Stimulated activated CD8-positive, alpha-beta memory T cell treated with anti-CD3 and anti-CD28 coated beads, Interleukin-15, amount 100 ng/mL, for 4 hours (primary cell): ENCODE measurements at places on chromosomes 2 and 18.

- no peak for DNase-seq
Observed at GRCh38 chr2:202064171-202064880, 8.7 kb upstream of the KIAA2012 start.

- no peak for DNase-seq
Observed at GRCh38 chr2:239068411-239068810, 220.5 kb downstream of the TWIST2 start.

DNA sequence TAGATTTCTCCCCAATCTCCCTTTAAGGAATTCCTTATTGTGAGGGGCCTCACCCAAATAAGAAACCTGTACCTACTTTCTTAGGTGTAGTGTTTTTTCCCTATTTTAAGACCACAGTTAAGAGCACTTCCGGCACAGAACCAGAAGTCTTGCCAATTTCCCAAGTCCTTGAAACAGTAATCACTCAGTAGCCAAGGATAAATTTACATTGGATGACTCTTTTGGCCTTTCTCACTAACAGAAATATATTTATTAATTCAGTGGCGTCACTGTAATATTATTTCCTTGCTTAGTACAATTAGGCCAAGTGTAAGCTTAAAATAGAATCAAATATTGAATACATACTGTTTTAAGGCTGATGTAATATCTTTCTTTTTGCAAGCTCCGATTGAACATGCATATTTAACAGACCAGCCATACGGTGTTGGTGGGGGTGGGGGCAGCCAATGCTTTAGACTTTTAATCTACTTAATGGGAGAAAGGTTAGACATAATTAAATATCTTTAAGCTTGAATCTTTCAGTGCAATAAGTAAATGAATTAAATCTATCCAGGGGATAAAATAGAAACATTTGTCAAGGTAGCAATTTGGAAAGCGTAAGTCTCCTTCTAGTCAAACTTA, 50.8 kb upstream of the ITGA6 start:
- no peak for DNase-seq

DNA sequence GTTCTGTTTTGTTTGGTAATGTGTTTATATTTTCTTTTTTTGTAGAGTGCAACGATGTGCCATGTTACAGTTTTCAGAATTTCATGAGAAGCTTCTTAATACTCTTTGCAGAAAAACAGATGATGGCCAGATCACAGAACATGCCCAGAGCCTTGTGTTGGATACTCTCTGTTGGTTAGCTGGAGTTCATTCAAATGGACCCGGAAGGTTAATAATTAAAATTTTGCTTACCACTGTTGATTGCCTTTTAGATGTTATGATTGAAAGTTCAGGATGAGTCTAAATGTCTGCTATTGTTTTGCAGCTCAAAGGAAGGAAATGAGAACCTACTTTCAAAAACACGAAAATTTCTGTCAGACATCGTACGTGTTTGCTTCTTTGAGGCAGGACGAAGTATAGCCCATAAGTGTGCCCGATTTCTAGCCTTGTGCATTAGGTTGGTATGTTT, 85.2 kb downstream of the BIRC6 start:
- DNase-seq: no peak

- DNase-seq: no peak
Observed at GRCh38 chr18:70377857-70378701, 89.2 kb downstream of the SOCS6 start.

DNA sequence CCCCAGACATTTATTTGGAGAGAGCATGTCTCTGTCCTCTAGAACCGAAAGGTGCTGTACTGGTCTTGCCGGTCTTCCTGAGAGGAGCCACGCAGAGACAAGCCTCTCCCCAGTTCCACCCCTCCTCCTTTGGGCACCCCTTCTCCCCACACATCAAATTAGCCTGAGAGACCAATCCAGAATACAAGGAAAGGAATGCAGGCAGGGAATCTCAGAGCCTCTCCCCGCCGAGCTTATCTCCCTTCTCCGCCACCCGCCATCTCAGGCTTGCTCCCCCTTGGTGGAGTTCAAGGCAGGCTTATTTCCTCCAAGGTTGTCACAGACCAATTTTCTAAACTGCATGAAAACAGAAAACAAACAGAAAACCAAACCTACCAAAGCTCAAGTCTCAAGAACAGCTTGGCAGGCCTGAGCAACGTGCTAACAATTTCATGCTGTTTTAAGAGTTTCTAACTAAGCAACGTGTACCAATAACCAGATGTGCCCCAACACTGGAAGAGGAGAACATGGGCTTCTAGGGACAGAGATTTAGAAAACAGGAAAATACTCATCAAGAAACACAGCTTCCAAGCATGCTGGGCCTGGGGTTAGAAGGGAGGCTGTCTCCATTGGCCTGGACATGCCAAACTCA, 124.5 kb upstream of the PKDCC start:
- no peak for DNase-seq

GRCh38 chr2:195706161-195706900, 49.3 kb downstream of the SLC39A10 start:
- DNase-seq: no peak

DNA sequence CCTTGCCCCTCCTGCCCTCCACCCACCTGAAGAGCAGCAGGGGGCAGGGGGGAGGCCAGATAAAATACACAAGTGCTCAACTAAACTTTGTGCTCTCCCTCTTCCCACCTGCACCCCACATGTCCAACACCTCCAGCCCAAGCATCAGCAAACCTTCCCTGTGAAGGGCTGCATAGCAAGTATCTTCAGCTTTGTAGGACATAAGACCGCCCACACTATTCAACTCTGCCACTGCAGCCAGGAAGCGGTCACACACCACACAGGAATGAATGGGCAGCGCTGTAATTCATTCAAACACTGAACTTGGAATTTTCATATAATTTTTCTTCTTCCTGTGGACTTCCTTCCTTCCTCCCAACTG, 27.5 kb downstream of the TFCP2L1 start:
- DNase-seq: no peak

GRCh38 chr2:15331787-15332186, 229.3 kb downstream of the NBAS start:
- DNase-seq: no peak

- DNase-seq: no peak
Observed at GRCh38 chr2:234187646-234188174, 137.2 kb downstream of the SPP2 start.

- DNase-seq: no peak
Observed at GRCh38 chr18:36777566-36777965, 51.2 kb downstream of the TPGS2 start.

DNA sequence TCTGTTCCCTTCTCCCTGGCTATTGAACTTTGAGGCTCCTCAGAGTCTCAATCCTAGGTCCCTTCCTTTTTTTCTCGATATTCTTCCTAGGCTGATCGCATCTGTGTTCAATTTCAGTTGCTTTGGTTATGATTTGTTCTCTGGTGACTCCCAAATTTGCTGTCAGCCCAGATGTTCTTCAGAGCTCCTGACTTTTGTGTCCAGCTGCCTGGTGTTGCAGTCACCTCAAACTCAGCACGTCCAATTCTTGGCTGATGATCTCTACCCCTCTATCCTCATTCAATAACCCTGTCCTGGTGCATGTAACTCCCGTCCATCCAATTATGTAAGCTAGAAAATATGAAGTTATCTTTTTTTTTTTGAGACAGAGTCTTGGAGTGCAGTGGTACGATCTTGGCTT, 31.4 kb downstream of the DIS3L2 start:
- DNase-seq: no peak

DNA sequence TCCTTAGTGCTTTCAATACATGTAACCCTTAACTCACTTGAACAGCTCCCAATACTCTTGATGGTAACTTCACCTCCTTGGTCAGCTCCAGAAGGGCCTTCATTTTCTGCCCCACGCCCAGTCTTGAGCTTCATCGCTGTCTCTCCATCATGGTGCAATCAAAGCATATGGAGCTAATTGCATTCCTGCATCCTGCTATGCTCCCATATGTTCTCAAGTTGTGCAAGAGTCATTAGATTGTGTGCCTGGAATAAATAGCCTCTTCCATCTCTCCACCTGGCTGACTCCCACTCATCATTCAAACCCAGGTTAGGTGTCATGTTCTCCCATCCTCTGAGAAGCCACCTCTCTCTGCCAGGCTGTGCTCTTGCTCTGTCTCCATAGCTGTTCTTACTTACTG, 364.5 kb upstream of the RGPD4 start:
- DNase-seq: no peak

DNA sequence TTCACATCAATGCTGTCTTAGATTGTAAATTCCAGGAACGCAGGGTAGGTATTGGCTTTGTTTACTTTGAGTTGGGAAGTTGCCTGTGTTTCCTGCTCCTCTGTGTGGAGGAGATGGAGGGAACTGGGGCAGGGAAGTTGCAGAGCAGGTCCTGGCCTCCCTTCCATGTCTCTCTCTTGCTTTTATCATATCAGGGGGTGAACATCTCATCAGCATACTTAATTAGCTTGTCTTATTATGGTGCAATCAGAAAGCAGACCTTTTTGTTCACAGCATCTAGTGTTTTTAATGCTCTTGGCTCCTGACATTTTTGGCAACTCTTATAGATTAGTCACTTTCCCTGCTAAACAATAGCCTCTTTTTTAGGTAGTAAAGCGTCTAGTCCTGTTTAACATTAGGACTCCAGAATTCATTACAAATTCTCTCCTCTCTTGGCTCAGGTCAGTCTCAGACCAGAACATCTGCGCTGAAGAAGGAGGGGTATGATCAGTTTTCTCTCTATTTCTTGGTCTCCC, 11.5 kb upstream of the DIPK1C start:
- no peak for DNase-seq

DNA sequence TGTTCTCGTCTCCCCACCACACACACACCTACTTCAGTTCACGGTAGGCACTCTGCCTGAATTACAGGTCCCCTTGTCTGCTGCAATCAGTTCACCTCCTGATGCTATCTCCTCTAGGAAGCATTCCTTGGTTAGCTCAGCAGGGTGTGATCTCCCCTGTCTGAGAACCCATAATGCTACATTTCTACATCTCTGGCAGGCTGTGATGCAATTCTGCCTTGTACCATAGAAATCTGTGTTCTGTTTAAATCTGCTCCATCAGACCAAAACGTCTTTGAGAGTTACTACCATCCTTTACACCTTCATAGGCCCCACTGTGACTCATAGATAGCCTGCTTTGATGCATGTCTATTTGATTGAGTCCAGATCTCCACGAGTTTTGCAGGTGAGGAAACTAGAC, 103.9 kb downstream of the TTC32 start:
- DNase-seq: no peak

DNA sequence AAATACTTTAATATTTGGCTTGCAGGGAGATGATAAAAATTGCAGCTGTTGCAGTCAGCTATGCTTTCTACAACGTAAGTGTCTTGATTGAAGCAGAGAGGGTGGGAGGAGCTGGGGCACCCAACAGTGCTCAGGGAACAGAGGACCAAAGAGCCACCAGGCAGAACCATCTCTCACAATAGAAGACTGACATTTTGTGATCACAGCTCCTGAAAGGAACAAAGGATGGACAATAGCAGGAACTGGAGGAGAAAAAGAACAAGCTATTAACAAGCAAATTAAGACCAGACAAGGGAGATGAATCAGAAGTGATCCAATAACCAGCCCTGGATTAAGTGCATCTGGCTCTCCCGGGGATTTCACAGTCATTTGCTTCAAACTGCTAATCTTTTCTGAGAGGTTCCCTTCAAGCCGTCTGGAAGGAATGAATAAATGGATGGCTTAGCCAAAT, 65.7 kb upstream of the SMAD2 start:
- DNase-seq: no peak

DNA sequence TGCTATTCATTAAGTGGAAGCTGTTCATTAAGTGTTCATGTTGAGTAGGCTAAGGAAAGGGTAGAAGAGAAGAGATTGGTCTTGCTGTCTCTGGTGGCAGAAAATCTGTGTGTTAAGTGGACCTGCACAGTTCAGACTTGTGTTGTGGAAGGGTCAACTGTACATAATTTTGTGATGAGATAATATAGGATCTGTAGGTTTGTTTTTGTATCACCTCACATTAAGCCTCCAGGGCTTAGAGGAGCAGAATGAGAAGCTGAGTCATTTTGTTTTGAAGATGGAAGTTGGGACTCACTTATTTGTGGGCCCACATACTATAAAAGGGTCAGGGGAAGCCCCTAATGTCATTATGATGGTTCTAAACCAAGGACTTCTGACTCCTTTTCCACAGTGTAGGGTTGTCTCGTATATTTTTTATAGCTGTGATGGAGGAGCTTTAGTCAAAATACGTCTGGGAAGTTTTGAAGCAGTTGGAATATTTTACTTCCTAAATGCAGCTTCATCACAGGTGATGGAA, 18.2 kb downstream of the PMS1 start:
- DNase-seq: no peak

- no peak for DNase-seq
Observed at GRCh38 chr18:1796636-1797035, 774.7 kb downstream of the METTL4 start.

DNA sequence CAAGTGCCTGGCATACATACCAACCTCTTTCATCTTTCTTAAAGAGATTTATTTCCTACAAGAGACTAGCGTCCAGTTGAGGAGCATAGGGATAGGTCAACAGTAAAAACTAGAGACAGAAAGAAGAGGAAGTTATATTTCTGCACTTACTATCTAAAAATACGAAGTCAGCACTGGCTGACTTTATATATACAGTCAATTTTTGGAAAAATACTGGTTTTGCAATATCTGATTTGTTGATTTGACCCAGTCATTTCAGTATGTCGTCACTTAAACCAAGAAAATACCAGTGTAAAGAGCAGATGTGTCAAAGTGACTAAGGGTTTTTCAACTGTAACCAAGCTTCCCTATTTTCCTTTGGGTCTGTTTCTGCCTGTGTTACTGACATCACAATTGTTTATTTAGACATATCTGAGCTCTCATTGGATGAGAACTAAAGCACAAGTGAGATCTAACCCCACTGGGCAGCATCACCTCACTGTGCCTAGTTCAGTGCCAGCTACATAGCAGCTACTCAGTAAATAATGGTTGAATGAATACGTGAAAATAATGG, 23.0 kb downstream of the CYTIP start:
- DNase-seq: no peak

DNA sequence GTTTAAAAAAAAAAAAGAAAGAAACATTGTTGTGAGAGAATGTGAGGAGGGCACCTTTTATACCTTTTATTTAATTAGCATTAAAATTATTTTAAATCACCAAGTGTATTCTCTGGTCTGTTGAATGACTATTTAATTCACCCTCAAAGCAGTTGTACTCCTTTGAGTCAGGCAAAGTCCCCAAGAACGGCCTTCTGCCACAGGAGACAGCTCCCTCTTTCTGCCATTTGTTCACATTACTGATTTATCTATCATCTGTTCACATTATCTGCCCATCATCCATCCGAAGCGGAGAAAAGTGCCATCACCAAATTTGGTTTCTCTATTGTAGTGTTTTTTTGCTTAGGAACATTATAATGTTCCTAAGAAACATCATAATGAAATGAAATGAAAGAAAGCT, 240.7 kb upstream of the DPP10 start:
- DNase-seq: no peak

- DNase-seq: no peak
Observed at GRCh38 chr2:229543176-229543873, 171.0 kb downstream of the DNER start.

GRCh38 chr2:50491541-50492476, 540.1 kb downstream of the NRXN1 start:
- DNase-seq: no peak

GRCh38 chr2:120934574-120935338, 199.1 kb downstream of the GLI2 start:
- DNase-seq: no peak
